Activated CD4-positive, alpha-beta T cell treated with anti-CD3 and anti-CD28 coated beads, Interleukin-2, amount 50 U/mL, for 48 hours (primary cell): ENCODE measurements at places on chromosomes 16 and 17.

DNA sequence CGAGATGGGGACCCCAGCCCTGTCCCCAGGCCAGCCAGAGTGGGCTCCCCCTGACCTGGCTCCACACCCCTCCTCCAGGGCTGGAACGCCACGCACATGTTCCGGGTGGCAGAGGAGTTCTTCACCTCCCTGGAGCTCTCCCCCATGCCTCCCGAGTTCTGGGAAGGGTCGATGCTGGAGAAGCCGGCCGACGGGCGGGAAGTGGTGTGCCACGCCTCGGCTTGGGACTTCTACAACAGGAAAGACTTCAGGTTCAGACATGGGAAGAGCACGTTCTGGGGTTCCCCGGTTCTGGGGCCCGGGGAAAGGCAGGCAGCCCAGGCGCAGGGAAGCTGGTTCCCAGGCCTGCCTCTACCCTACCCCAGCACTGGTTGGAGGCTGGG, 4.6 kb downstream of the ACE start:
- no peak for DNase-seq

DNA sequence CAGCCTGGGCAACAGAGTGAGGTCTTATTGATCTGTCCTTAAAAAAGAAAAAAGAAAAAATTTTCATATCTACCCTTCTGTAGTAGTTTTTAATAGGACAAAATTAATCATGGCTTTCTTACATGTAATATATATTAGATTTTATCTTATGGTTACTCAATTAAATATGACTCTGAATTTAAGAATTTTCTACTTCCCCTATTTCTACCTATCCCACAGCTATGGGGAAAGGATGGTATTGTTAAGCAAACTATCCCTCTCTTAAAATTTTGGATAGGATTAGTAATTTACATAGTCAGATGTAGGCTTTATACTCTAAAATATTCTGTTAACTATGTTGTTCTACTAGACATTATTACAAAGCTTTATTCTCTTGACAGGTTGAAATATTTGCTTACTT, 62.5 kb downstream of the NQO1 start:
- DNase-seq: no peak

GRCh38 chr16:18833707-18834505, 32.6 kb upstream of the ARL6IP1 start:
- DNase-seq: no peak

DNA sequence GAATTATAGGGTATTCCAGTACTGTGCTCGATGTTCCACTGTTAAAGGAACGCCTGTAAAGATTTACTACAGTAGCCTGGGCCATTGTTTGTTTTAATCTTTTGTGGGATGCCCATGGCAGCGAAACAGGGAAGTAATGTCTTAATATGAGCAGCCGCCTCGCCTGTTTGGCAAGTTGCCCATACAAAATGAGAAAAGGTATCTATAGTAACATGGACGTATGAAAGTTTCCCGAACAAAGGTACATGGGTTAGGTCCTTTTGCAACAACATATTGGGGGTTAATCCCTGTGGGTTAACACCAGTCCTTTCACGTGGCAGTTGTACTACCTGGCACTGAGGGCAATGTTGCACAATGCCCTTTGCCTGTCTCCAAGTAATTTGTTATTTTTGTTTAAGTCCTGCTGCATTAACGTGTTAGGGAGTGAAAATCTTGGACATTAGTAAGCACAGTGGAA, 21.1 kb upstream of the TMC5 start:
- no peak for DNase-seq

DNA sequence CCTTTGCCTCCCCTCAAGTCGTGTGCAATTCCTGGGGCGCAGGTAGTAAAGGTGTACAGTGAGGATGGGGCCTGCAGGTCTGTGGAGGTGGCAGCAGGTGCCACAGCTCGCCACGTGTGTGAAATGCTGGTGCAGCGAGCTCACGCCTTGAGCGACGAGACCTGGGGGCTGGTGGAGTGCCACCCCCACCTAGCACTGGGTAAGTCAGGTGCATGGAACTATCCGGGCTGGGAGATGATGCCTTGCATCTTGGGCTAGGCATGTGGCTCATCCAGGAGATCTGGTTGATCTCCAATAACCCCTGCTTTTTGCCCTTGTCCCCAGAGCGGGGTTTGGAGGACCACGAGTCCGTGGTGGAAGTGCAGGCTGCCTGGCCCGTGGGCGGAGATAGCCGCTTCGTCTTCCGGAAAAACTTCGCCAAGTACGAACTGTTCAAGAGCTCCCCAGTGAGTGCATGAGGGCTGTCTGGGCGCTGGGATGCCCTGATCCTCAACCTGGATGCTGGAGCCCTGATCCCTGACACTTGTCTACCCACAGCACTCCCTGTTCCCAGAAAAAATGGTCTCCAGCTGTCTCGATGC, 5.2 kb downstream of the GRB7 start:
- no peak for DNase-seq
